Suprapubic skin (tissue), 4 donors: ENCODE measurements at places on chromosomes 6 and 20. TPM values are rescaled to one million over a fixed set of nuclear protein-coding genes. Genes with fewer than 3 reads are reported as not detected.

Gene PAK5
- 0.10 TPM for total RNA-seq

Gene AVP
- not detected for total RNA-seq

Gene CRISP2
- 0.59 TPM for total RNA-seq

DNA sequence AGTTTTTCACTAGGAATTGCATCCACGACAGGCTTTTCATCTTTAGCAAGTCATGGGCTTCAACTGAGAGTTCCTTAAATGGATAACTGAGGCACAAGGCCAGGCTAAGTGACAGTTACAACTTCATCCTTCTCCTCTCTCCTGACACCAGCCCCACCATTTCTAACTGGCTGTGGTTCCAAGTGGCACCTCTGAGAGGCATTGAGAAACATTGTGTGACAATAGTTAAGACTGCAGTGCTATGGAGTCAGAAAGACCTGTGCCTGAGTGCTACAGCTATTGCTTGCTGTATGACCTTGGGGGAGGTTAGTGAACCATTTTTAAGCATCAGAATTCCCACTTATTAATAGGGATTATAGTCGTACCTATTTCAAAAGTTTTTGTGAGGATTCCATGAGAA lies 26.2 kb upstream of the MLIP start:
- DNase-seq, result no peak
